ENCODE measurements at places on chromosomes 4 and X.

DNA sequence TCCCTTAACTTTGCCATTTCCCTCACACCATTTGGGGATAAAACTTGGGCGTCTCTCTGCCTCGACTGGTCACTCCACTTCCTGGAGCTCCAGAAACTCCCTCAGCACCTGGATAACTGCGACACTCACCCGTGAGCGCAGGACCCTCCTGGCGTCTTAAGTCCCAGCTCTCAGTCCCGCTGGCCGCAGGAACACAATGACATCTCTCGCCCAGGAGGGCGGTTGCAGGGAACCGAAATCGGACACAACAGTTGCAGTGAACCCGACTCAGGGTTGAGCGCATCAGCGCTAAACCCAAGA, 370.9 kb upstream of the SMIM31 start:
- no peak for DNase-seq

DNA sequence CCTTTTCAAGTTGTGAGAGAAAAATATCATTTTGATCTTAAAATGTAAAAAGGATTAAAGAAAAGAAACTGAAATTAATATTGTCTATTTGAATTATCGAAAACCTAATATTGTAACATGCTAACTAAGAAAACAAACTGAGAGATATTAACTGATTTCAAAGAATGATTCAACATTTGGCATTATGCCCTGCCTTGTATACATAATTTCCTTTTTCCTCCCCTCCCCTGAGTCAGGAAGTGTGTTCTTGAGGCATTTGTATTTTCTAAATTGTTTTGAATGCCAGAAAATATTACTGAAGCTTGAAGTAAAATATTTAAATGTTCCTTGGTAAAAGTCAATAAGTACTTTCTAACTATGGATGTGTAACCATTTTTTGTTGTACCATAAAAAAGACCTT, 49.4 kb downstream of the RPS6KA3 start:
- no peak for DNase-seq

GRCh38 chr4:176653401-176654220, 139.1 kb downstream of the VEGFC start:
- no peak for DNase-seq

- DNase-seq: no peak
These were observed 109.4 kb downstream of the ZNF518B start for GRCh38 chr4:10347815-10348214.

- no peak for DNase-seq
These were observed 293.8 kb upstream of the ARSJ start for GRCh38 chr4:114273238-114273637.

- DNase-seq: no peak
These were observed 195.4 kb downstream of the AFAP1 start for GRCh38 chr4:7744142-7744804.

DNA sequence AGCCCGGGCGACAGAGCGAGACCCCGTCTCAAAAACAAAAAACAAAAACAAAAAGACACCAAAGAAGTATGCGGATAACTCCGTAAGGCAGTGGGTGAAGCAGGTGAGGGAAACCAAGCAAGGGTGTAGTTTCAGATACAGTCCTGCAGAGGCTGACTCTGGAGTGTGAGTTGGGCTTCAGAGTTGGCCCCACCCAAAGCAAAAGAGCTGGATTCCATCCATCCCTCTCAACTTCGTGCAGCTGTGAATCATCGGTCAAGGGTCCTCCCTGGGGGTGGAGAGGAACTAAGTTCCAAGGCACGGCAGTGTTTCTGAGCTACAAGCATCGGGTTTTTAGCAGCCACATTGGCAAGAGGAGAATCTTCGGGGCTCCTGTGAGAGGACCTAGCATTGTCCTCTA, 43.9 kb upstream of the FAM9A start:
- no peak for DNase-seq

GRCh38 chrX:132093239-132093860, 34.5 kb downstream of the FRMD7 start:
- no peak for DNase-seq

All from HS-27A (cell line).